ENCODE measurements at places on chromosomes 1 and 21.

DNA sequence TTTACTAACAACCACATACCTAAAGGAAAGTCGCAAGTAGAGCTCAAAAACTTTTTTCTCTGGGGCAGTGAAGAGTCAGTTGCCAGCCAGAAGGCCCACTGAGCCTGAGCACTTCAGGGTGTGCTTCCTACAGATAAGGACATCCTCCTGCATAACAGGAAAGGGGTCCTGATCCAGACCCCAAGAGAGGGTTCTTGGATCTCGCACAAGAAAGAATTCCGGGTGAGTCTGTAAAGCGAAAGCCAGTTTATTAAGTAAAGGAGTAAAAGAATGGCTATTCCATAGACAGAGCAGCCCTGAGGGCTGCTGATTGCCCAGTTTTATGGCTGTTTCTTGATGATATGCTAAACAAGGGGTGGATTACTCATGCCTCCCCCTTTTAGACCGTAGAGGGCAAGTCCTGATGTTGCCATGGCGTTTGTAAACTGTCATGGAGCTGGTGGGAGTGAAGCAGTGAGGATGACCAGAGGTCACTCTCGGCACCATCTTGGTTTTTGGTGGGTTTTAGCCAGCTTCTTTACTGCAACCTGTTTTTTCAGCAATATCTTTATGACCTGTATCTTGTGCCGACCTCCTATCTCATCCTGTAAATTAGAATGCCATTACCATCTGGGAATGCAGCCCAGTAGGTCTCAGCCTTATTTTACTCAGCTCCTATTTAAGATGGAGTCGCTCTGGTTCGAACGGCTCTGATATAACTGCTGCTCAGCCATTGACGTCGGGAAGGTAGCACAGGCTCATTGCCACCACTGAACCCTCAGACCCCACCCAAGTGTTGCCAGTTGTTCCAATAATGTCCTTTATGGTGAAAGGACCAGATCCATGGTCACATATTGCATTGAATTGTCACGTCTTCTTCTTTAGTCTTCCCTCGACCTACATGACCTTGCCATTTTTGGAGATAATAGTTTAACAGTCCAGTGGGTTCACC is 96.6 kb upstream of the ERRFI1 start:
- DNase-seq: no peak

DNA sequence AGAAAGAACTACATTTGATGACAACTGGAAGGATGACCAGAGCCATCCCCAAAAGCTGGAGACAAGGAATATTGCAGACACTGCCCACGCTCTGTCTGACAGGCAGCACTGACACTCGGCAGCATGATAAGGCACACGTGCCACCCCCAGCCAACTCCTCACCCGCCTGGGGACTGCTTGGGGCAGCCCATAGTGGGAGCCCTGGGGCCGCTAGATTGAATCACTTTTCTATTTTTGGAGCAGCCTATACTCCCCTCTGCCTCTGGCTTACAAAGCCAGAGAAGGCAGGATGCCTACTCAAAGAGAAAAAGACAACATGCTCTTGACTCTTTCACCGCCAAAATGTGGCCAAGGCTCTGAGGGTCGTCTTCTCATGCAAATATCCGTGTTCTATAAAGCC is 1.3 kb downstream of the SMG5 start:
- peak; percentile 59 for DNase-seq

- no peak for DNase-seq
Observed at GRCh38 chr1:230948301-230948700, 30.4 kb downstream of the TTC13 start.

DNA sequence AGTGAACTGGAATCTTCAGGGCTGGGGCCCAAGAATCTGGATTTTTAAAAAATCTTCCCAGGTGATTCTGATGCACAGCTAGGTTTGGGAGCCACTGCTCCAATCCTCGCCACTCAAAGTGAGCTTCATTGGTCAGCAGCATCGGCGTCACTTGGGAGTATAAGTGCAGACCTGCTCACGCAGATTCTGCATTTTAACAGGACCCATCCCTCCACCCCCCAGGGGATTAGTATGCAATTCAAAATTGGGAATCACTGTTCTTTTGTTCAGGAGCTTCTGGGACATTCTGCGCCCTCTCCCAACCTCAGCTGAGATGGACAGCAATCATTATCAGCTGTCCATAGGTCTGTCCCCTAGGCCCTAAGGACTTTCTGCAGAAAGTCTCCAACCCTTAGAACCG is 53.5 kb downstream of the LGR6 start:
- no peak for DNase-seq

GRCh38 chr1:984476-984814 is 2.6 kb upstream of the PERM1 start:
- no peak for DNase-seq

DNA sequence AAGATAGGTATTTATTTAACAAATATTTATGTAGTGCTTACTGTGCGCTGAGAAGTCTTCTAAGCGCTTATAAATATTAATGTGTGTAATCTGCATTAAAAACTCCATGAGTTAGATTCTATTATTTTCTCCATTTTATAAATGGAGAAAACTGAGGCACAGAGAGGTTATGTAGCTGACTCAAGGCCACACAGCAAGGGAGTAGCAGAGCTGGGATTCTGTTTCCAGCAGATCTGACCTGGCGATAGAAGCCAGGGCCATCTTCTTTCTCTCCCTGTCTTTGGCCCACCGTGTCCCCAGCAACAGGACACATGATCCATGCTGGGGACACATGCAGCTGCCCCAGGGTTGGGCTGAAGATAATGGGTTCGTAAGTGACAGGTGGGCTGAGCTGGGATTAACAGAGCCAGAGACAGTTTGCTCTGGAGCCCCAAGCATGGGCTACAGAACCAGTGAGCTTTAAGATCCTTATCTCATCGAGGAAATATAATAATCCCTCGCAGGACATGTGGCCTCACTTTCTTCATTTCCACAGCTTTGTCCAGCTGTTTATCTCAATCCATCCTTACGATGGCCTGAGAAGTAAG is 30.3 kb downstream of the IGSF21 start:
- no peak for DNase-seq

GRCh38 chr1:20472121-20472520 is 13.9 kb downstream of the CAMK2N1 start:
- no peak for DNase-seq

GRCh38 chr1:42417166-42417565 is 36.6 kb downstream of the RIMKLA start:
- no peak for DNase-seq

DNA sequence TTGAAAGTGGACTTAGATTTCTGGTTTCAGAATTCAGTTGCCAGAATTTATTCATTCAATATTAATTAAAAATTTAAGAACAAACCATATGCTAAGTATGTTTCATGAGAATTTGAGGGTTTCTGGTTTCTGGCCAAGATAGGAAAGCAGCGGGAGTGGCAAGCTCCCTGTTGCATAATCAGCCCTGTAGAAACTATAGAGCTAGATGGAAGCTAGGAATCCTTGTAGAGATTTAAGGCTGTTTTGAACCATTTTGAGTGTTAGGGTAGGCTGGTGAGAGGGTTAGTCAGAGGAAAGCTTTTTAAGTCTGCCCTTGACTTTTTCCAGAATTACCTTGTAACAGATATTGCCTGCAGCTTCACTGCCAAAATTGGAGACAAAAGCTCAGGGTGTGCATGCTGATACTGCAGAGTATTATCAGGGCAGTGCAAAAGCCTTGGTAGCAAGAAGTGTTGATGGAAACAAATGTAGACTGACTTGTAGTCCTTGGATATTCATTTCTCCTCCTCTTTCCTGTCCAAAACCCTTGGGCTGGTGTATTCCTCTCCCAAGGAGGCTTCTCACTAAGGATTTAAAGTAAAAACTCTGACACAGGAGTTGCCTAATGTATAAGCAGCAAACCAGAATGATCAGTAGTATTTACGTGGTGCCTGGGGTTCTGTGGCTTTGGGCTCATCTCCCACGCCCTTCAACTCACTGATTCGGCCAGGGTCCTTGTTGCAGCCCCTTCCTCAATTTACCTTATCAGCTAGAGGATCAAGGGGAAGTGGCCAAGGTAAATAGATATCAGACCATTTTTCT is 12.6 kb upstream of the GIPC2 start:
- no peak for DNase-seq
